Right atrium auricular region (tissue), 2 donors: ENCODE measurements at places on chromosomes 12 and 14. TPM values are rescaled to one million over a fixed set of nuclear protein-coding genes. Genes with fewer than 3 reads are reported as not detected.

- DNase-seq, result no peak
Measured at GRCh38 chr14:60839657-60840056, 105.1 kb downstream of the MNAT1 start.

GRCh38 chr14:63717702-63718101 lies 10.2 kb downstream of the SGPP1 start:
- no peak for DNase-seq

- DNase-seq, result peak; percentile 74
Measured at GRCh38 chr12:49698619-49699545, 8.3 kb downstream of the FMNL3 start.

- peak; percentile 38 for DNase-seq
Measured at GRCh38 chr12:52606581-52607218, 5.4 kb upstream of the KRT72 start.

RILPL2 gene
- 4.6 TPM for total RNA-seq
